ENCODE measurements at places on chromosomes 12 and 14. TPM values are rescaled to one million over a fixed set of nuclear protein-coding genes. Genes with fewer than 3 reads are reported as not detected.

DNA sequence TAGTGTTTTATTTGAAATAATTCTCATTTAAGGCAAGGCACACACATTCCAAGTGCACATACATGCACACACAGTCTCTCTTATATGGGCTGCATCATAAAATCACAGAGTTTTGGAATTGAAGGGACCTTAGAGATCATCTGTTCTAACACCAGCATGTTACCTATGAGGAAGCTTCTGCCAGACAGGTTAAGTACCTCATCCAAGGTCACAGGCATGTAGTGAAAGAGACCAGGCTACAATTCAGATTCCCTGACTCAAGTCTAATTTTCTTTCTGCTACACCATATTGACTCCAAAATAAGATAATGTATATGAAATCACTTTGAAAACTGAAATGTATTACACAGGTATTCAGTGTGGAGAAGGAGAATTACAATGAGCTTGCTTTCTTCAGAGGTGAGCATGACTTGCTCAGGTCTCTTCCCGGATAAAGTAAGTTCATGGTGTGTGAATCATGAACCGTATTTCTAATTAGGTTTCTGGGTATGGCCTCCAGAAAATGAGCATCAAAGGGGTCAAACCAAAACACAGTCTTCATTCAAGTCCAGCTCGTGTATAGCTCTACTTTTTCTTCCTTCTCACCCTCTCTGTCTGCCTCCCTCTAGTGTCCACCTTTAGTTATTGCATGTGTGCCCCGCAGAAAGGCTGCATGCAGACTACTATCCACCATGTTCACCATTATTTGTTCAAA, 411.9 kb downstream of the FUT8 start:
- H3K36me3 ChIP-seq: no peaks in the 10 kb centered on the region
- H3K27me3 ChIP-seq: peaks cover 29% of the 10 kb centered on the region
- no peak overlapping the region for H3K27ac ChIP-seq
- no peak for DNase-seq

DNA sequence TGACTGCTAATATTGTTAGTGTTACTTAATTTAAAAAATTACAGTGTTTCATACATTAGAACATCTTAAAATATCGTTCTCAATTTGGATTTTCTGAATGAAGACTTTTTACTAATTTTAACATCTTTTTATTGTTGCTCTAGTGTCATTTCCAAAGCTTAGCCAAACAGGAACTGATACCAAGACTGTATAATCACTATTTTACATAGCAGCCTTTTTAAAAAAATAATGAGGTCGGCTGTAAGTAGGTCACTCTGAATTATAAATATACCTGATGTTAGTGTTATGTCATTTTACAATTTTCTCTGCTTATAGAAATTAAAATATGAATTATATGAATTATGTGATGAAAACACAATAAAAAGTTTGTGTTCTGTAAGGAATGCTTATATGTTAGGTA, 321.5 kb downstream of the TMEM117 start:
- H3K27ac ChIP-seq: no peak overlapping the region
- no peaks in the 10 kb centered on the region for H3K27me3 ChIP-seq
- no peak for DNase-seq

GRCh38 chr12:114320968-114321367, 85.0 kb downstream of the TBX5 start:
- no peaks in the 10 kb centered on the region for H3K27me3 ChIP-seq
- no peaks in the 10 kb centered on the region for H3K4me1 ChIP-seq
- H3K36me3 ChIP-seq: no peaks in the 10 kb centered on the region
- no peak overlapping the region for H3K27ac ChIP-seq

The EPYC gene
- total RNA-seq: not detected

DNA sequence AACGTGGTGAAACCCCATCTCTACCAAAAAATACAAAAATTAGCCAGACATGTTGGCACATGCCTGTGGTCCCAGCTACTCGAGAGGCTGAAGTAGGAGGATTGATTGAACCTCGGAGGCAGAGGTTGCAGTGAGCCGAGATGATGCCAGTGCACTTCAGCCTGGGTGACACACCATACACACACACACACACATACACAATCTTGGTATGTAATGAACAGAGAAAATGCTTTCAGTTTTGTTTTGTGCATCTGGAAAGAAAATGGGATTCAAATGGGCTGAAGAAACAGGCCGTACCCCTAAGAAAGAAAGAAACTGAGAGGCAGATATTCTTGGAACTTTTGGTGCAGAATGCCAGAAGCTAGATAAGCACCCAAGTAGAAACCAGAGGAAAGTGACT, 107.2 kb downstream of the PDE3A start:
- peak overlapping the region; percentile 54 for H3K4me3 ChIP-seq
- no peak for DNase-seq
- H3K27ac ChIP-seq: peak overlapping the region; percentile 85
- peaks cover 75% of the 10 kb centered on the region for H3K4me1 ChIP-seq
- H3K27me3 ChIP-seq: no peaks in the 10 kb centered on the region
- no peaks in the 10 kb centered on the region for H3K36me3 ChIP-seq

- H3K27me3 ChIP-seq: peaks cover 3% of the 10 kb centered on the region
- H3K27ac ChIP-seq: no peak overlapping the region
- H3K4me3 ChIP-seq: no peak overlapping the region
- no peak for DNase-seq
These were observed 546.2 kb upstream of the FOXG1 start for GRCh38 chr14:28220391-28220790.

The CCDC177 gene
- total RNA-seq: not detected

The LIN7A gene
- total RNA-seq: 27.7 TPM

All from osteocyte (in vitro differentiated cells).